ENCODE measurements at places on chromosomes 16 and 17.

DNA sequence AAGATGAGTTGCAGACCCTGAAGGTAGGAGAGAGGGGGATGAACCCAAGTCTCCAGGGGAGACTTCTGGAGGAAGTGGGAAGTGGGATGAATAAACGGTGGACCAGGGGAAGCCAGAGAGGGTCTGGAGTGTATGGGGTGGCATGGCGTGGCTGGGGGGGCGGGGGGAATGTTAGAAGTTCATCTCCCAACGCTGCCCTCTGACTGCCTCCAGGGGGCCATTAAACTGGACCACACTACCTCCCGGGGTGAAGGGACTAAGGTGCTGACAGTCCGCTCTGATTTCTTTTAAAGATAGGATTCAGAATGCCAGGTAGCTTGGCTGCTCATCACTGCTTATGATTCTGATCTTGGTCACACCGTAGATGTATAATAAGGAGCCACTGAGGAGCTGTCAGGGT is 21.2 kb downstream of the ST3GAL2 start:
- no peak for DNase-seq

DNA sequence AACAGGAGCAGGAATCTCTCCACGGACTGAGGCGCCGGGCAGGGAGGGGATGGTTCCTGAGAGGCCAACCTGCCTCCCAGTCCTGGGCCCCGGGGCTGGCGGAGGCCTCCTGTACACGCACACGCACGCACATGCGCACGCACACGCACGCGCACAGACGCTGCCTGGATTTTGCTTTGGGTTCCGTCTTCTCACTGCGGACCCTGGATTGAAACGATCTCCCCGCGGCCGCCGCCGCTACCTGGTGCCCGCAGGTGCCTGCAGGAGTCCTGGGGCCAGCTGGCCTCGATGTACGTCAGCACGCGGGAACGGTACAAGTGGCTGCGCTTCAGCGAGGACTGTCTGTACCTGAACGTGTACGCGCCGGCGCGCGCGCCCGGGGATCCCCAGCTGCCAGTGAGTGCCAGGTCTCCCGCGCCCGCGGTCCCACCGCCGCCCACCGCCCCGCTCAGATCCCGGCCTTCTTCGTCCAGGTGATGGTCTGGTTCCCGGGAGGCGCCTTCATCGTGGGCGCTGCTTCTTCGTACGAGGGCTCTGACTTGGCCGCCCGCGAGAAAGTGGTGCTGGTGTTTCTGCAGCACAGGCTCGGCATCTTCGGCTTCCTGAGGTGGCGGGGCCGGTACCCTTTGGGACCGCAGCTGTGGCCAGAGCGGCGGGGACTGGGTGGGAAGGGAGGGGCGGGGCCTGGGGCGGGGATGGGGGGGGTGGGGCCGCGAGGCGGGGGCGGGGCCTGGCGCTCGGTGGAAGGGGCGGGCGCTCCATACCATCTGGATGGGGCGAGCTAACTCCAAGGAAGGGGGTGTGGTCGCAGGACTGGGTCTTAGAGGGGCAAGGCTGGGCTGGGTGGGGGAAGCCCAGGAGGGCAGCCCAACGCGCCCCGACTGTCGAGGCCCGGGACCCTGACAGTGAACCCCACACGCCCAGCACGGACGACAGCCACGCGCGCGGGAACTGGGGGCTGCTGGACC is 12.3 kb downstream of the CES4A start:
- peak; percentile 34 for DNase-seq

DNA sequence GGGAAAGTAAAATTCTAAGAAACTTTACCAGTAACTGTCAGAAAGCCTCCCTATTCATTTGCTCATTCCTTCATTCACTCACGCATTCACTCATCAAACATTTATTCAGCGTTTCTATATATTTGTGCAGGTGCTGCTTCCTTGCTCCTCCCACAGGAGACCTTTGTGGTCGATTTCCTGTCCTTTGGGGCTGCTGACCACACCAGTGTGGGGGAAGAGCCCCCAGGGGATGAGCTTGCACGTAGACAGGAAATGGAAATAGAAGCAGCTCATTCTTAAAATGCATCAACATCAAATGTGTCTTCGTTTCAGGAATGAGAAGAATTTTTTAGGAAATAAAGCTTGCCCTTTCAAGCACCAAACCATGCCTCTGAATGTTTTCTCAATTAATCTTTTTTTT is 9.6 kb downstream of the PIK3R6 start:
- DNase-seq, result peak; percentile 27

DNA sequence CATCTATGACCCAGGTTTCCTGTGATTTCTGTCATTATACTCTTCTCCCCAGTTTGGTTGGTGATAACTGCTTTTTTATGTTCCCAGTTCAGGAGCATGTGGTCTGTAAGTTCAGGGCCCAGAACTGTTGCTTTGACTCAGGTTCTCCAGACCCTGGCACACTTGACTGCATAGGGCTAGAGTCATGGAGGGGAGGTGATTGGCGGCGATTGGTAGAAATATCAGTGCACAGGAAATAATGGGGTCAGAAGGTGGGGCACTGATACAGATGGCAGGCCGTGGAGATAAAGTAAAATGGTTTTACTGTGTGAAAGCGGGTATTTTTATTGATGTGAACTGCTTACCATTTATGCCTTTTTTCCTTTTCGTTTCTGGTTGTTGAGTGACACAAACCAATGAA is 28.7 kb downstream of the TAC4 start:
- no peak for DNase-seq

DNA sequence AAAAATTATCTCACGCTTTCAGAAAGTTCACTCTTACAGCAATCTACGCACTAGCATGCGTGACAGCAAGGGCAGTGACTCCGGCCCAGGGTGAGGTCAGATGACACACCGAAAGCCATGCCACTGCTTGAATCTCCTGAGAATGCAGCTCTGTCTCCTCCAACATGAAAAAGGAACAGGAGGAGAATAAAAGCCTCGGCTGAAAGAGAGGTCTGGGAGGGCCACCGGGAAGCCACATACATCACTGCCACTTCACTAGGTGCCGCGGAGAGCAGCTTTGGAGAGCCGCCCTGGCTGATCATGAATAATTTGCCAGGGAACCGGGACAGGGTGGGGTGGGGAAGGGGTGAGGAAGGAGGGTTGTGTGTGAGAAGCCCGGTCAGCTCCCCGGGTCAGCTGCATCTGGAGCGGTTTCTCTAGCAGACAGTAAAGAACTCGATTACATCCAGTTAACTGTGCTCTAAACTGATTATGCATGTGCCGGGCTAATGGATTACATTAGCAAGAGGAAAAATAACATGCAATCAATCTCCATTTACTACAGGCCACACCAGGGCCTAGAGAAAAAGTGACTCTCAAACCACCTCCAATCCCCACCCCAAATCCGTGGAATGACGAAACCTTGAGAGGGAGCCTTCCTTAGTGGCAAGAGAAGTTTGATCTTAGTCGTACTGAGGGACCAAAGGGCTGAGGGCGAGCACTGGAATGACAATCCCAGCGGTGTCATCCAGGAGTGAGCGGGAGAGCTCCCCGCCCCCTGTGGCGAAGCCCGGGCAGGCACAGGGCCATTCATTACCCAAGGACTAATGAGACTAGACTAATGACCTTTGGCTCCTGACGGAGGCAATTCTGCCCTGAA is 100.3 kb downstream of the ZFHX3 start:
- no peak for DNase-seq

GRCh38 chr17:49914096-49914490 is 54.9 kb upstream of the DLX4 start:
- no peak for DNase-seq

GRCh38 chr17:78039581-78039980 is 81.1 kb downstream of the TNRC6C start:
- DNase-seq, result no peak

DNA sequence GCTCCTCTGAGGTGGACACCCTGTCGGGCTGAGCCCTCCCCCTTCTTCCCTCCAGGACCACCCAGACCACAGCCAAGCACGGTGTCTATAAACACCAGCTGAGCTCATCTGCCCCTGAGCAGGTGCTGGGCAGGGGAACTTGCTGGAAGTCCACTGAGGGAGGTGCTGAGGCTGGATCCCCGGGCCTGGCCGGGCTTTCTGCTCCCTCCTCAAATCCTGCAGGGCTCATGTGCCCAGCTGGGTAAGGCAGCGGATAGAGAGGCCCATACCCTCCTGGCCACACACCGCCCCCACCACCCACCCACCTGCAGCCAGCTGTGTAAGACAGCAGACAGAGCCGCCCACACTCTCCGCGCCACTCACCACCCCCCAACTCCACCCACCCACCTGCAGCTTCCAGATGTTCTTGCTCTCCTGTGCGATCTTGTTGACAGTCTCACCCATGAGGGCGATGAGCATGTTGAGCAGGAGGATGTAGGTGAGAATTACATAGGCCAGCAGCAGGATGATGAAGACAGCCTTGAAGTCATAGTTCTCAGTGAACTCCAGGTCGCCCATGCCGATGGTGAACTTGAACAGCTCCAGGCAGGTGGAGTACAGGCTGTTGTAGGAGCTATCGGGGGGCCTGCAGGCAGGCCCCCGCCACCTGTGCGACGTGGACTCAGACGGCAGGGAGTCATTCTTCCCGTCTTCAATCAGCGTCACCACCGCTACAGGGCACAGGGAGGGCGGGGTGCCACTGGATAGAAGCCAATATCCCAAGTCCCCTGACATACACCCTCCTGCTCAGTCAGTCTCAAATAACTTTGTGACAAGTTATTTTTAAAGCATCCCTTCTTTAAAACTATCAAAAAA is 15.9 kb upstream of the TRPV3 start:
- DNase-seq, result peak; percentile 40

GRCh38 chr17:33500151-33500550 is 207.1 kb upstream of the ASIC2 start:
- no peak for DNase-seq

DNA sequence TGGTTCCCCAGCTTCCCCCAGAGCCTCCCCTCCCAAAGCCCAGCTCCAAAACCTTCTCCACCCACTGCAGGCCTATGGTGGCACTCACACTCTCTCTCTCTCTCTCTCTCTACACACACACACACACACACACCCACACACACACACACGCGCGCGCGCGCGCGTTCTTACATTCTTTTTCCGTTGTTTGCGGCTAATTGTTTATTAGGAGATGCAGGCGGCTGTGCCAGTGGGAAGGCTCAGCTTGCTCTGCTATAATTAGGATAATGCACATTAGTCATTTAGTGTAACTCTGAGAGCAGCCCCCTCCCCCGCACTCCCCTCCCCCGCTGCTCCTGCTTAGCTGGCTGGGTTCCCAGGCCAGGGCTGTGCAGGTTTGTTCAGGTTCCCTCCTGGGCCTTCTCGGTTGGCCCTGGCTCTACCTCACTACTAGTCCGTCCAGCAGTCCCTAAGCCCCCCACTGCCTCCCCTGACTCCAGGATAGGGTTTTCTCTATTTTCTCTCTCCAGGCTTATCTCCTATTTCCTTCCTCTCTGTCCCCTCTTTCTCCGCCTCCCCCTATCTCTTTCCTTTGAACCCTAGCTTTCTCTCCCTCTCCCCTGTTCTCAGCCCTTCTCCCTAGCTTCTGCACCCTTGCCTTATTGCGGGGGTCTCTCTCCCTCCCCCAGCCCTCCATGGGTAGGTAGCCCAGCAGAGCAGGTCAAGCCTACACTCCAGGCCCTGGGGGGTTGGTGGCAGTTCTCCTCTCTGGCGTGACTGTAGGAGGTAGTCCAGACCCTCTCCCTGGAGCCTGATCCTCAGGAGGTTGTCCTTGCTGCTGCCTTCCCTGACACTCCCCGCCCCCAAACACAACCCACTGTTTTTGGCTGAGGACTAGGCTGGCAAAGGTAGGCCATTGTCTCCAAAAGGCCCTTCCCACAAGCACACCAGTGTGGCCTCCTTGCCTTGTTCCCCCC is 34.0 kb downstream of the TMEM132E start:
- no peak for DNase-seq

DNA sequence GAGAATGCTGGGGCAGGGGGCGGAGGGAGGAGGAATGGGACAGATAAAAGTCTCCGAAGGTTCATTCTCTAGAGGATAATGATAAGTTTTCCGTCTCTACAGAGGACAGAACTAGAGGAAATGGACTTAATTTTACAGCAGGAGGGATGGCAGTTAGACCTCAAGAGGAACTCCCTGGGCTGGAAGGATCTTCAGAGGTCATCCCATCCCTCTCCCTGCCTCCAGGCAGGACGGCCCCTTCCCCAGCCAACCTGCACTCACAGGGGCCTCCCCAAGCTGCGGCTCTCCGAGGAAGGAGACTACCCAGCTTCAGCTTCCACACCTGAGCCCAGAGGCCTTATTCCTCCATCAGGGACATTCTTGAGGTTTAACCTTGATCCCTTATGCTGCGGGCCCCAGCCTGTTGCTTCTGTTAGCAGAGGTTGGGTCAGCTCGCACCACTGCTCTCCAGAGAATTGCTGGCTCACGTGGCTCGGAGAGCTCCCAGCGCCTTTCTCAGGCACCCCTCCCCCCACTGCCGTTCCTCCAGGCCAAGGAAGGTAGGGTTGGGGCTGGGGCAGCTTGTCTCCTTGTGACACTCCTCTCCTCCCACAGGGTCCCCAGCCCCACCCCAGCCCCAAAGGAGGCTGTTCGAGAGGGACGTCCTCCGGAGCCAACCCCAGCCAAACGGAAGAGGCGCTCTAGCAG is 8.5 kb downstream of the ELOB start:
- DNase-seq, result no peak

DNA sequence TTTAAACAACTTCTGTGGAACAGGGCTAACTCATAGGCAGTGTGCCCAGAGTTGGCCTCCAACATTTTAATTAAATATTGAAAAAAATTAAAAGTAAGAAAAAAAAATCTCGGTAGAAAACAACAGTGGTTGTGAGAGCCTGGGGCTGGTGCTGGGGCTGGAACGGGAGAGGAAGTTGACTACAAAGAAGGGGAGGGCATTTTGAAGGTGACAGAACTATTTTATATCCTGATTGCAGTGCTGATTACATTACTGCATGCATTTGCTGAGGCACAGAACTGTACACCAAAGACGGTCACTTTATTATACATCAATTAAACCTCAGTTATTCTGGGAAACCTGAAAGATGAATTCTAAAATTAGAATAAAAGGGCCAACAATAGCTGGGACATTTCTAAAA is 142.5 kb downstream of the PARN start:
- no peak for DNase-seq

- peak; percentile 37 for DNase-seq
These were observed 1.6 kb downstream of the MLLT6 start for GRCh38 chr17:38706505-38707216.

DNA sequence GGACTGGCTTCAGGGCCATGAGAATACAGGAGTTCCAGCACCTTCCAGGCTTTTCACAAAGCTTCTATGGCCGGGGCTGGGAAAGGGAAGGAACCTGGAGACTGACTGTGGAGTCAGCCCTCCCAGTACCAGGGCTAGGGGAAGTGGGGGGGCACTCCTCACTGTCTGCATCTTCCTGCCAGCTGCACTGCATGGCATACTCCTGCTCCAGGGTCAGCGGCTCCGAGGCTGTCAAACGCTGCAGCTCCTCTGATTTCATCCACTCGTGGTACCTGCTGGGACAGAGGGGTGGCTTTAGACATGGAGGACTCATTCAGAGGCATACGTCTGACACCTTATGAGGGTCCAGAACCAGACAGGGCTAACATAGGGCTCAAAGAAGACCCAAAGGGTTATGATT is 2.7 kb downstream of the NAT9 start:
- no peak for DNase-seq

- DNase-seq, result no peak
These were observed 619.9 kb upstream of the SOX9 start for GRCh38 chr17:71500761-71501555.

DNA sequence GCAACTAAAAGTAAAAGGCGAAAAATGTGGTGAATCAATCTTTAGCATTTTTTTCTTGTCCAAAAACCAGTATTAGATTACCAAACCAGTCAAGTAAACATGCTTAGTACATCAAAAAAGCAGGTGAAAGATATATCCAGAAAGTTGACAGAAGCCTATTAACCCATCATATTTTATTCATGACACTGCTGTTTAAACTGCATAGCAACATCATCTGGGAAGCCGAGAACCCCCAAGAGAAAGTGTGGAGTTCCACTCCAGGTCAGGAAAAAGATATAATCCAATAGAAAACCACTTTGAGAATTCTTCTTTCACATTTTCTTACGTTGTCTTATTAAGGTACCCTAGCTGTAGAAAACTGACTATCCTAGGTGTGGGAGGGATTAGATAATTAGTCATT is 466.8 kb upstream of the CDH8 start:
- no peak for DNase-seq
